Tibial nerve (tissue), 4 donors: ENCODE measurements at places on chromosomes 7 and 10. TPM values are rescaled to one million over a fixed set of nuclear protein-coding genes. Genes with fewer than 3 reads are reported as not detected.

Gene CALCR
- 0.66 TPM for total RNA-seq

Gene TAS2R5
- total RNA-seq, result 4.8 TPM

Gene SGCE
- 203 TPM for total RNA-seq

Gene COBL
- 8.2 TPM for total RNA-seq

Gene VAX1
- not detected for total RNA-seq

Gene JCAD
- total RNA-seq, result 65.3 TPM

- H3K4me3 ChIP-seq, result no peak overlapping the region
- no peaks in the 10 kb centered on the region for H3K36me3 ChIP-seq
- DNase-seq, result no peak
- H3K4me1 ChIP-seq, result no peaks in the 10 kb centered on the region
- no peak overlapping the region for H3K27ac ChIP-seq
- H3K27me3 ChIP-seq, result no peaks in the 10 kb centered on the region
These were observed 91.3 kb downstream of the DGKI start for GRCh38 chr7:137755427-137755826.

- DNase-seq, result no peak
- H3K27ac ChIP-seq, result peak overlapping the region; percentile 89
- peaks cover 9% of the 10 kb centered on the region for H3K4me1 ChIP-seq
- H3K27me3 ChIP-seq, result no peaks in the 10 kb centered on the region
These were observed 1.6 kb downstream of the MSRB2 start for GRCh38 chr10:23096802-23097549.

GRCh38 chr10:78410046-78410965, 376.6 kb downstream of the RPS24 start:
- H3K27ac ChIP-seq, result no peak overlapping the region
- H3K4me3 ChIP-seq, result no peak overlapping the region
- H3K4me1 ChIP-seq, result peaks cover 4% of the 10 kb centered on the region
- no peak for DNase-seq

GRCh38 chr10:34666008-34666704, 148.9 kb downstream of the PARD3 start:
- no peaks in the 10 kb centered on the region for H3K4me1 ChIP-seq
- no peak overlapping the region for H3K27ac ChIP-seq
- DNase-seq, result no peak

DNA sequence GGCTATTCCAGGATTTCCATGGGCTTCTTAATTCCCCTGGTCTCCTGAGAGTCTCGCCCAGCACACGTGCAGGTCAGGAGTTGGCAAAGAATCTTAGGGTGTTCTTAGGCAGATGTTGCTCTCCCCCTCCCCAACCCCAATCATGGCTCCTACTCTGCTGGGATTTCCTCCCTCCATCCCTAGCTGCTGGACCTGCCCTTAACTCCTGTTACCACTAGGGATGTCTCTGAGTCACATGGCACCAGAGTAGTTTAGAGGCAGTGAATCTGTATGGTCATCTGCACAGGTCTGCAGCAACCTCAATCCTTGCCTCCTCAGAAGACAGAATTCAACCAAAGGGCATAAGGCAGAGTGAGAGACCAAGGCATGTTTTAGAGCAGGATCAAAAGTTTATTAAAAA, 51.8 kb upstream of the CHST3 start:
- H3K36me3 ChIP-seq, result no peaks in the 10 kb centered on the region
- DNase-seq, result no peak
- H3K27ac ChIP-seq, result no peak overlapping the region
- no peak overlapping the region for H3K4me3 ChIP-seq
- H3K4me1 ChIP-seq, result no peaks in the 10 kb centered on the region

- H3K36me3 ChIP-seq, result peaks cover 37% of the 10 kb centered on the region
- H3K27me3 ChIP-seq, result no peaks in the 10 kb centered on the region
- no peak for DNase-seq
- H3K27ac ChIP-seq, result no peak overlapping the region
- H3K4me3 ChIP-seq, result no peak overlapping the region
These were observed 1.3 kb downstream of the PGAM2 start for GRCh38 chr7:44063894-44064651.

GRCh38 chr10:117460846-117461765, 81.4 kb upstream of the EMX2 start:
- no peak for DNase-seq
- H3K27ac ChIP-seq, result no peak overlapping the region
- no peaks in the 10 kb centered on the region for H3K36me3 ChIP-seq
- no peak overlapping the region for H3K4me3 ChIP-seq
- no peaks in the 10 kb centered on the region for H3K4me1 ChIP-seq

- H3K4me3 ChIP-seq, result no peak overlapping the region
- H3K27me3 ChIP-seq, result no peaks in the 10 kb centered on the region
- peaks cover 8% of the 10 kb centered on the region for H3K4me1 ChIP-seq
- DNase-seq, result no peak
These were observed 33.6 kb downstream of the WASL start for GRCh38 chr7:123715198-123715597.

DNA sequence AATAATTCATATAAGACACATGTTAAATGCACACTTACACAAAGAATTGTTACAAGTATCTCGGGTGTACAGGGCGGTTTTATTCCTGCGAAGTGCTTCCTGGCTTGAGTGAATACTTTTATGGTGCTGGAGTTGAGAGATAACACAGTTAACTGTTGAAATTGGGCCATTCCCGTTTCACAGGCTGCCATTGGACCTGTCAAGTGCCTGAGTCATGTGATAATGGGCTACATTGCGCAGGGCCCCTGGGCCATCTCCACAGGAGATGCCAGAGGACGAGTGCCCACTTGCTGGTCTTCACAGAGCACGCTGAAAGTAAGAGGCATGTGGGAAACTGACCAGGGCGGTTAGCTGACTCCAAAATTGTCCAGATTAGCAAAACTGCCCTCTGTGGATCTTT, 4.8 kb downstream of the FBH1 start:
- no peak overlapping the region for H3K27ac ChIP-seq
- H3K27me3 ChIP-seq, result no peaks in the 10 kb centered on the region
- H3K4me3 ChIP-seq, result no peak overlapping the region
- H3K36me3 ChIP-seq, result peaks cover 13% of the 10 kb centered on the region

- H3K4me3 ChIP-seq, result no peak overlapping the region
- DNase-seq, result no peak
- H3K36me3 ChIP-seq, result no peaks in the 10 kb centered on the region
- H3K27ac ChIP-seq, result no peak overlapping the region
These were observed 17.1 kb downstream of the NPFFR1 start for GRCh38 chr10:70266701-70267100.

GRCh38 chr7:99447943-99448342, 9.2 kb downstream of the CPSF4 start:
- no peak overlapping the region for H3K27ac ChIP-seq
- H3K36me3 ChIP-seq, result peaks cover 6% of the 10 kb centered on the region
- no peak for DNase-seq
- no peak overlapping the region for H3K4me3 ChIP-seq
- peaks cover 5% of the 10 kb centered on the region for H3K4me1 ChIP-seq
- H3K27me3 ChIP-seq, result no peaks in the 10 kb centered on the region

DNA sequence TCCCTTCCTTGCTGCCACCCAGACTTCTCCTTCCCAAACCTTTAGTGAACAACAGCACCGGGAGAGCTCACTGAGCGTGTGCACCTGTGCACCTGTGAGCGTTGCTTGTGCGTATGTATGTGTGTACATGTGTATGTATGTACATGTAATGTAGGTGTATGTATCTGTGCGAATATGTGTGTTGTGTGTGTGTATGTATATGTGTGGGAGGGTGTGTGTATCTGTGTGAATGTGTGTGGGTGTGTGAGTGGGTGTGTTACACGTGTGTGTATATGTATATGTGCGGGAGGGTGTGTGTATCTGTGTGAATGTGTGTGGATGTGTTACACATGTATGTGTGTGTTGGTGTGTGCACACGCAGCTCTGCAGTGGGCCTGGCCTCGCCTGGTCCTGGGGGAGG, 44.5 kb upstream of the DNAJB6 start:
- no peak for DNase-seq
- no peaks in the 10 kb centered on the region for H3K27me3 ChIP-seq
- H3K27ac ChIP-seq, result no peak overlapping the region
- H3K36me3 ChIP-seq, result no peaks in the 10 kb centered on the region

GRCh38 chr10:29728541-29729049, 93.8 kb upstream of the SVIL start:
- no peaks in the 10 kb centered on the region for H3K27me3 ChIP-seq
- H3K27ac ChIP-seq, result no peak overlapping the region
- H3K4me1 ChIP-seq, result no peaks in the 10 kb centered on the region
- no peak for DNase-seq
- no peaks in the 10 kb centered on the region for H3K36me3 ChIP-seq
- H3K4me3 ChIP-seq, result no peak overlapping the region

GRCh38 chr7:124723012-124723411, 42.6 kb downstream of the GPR37 start:
- no peak for DNase-seq
- H3K27ac ChIP-seq, result no peak overlapping the region
- H3K36me3 ChIP-seq, result no peaks in the 10 kb centered on the region

DNA sequence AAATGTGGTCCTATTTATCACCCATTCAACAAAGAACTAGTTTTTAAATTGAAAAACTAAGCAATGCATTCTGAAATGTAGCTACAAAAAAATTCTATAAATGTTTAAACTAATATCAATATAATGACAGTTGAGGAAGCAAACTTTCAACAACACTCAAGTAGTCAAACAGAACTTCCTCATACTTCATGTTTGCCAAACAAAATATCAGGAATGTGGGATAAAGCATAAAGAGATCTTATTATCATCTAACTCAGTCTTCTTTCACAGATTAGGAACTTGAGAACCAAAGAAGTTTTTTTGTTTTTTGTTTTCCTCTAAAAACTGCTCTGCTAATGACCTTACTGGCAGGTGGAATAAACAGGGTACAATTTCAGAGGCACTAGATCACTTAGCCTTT, 116.2 kb downstream of the JAZF1 start:
- H3K27ac ChIP-seq, result peak overlapping the region; percentile 71
- H3K4me1 ChIP-seq, result peaks cover 2% of the 10 kb centered on the region
- no peak overlapping the region for H3K4me3 ChIP-seq
- H3K27me3 ChIP-seq, result no peaks in the 10 kb centered on the region
- H3K36me3 ChIP-seq, result no peaks in the 10 kb centered on the region

DNA sequence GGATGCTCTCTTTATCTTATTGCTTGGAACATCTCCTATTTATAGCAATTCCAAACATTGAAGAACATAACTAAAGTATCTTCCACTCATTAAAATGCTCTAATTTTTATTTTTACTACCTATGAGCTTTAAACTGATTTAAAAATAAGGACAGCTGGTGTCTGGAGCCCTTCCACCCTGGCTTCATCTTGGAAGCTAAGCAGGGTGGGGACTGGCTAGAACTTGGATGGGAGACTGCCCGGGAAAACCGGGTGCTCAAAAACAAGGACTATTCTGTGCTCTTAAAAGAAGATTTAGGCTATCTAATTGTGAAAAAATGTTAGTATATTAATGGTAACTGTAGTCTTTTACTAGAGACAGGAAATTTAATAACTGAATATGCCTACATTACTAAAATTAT, 69.2 kb downstream of the ARMC3 start:
- no peak for DNase-seq
- H3K4me3 ChIP-seq, result no peak overlapping the region
- no peaks in the 10 kb centered on the region for H3K4me1 ChIP-seq
- H3K36me3 ChIP-seq, result no peaks in the 10 kb centered on the region

DNA sequence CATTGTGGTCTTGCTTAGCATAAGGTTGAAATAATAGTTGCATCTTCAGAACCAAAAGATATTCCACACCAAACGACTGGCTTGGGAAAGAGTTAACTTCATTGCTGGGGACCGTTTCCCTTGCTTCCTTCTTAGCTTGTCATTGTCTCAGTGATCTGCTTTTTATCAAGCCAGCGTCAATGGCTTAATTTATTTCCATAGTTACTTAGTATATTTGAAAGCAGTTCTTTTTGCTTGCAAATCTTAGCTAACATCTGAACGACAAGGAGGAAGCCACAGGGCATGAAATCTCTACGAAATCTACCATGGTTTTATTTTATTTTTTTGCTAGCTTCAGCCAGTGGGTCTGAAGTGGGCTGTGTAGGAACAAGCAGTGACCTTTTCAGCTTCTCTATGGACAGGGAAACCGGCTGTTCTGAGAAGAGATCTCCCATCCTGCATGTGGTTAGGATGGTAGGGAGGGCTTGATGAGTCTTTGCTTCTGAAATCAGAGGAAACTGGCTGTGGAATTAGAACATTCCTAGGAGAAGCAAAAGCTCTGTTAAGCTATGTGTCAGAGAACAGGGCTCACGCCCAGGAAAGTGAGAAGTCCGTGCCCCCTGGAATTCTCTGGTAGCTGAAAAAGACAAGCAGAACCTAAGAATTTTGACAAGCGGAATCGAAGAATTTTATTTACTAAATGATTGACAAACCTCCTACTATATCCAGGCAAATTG, 8.0 kb downstream of the SLC18A2 start:
- no peaks in the 10 kb centered on the region for H3K27me3 ChIP-seq
- DNase-seq, result no peak
- H3K4me1 ChIP-seq, result no peaks in the 10 kb centered on the region
- H3K4me3 ChIP-seq, result no peak overlapping the region
- no peaks in the 10 kb centered on the region for H3K36me3 ChIP-seq
